RKO (cell line): ENCODE measurements at places on chromosomes 1 and 21.

GRCh38 chr1:87219141-87219540 lies 109.5 kb upstream of the LMO4 start:
- DNase-seq, result no peak

GRCh38 chr1:65650682-65651081 lies 142.0 kb upstream of the PDE4B start:
- no peak for DNase-seq

DNA sequence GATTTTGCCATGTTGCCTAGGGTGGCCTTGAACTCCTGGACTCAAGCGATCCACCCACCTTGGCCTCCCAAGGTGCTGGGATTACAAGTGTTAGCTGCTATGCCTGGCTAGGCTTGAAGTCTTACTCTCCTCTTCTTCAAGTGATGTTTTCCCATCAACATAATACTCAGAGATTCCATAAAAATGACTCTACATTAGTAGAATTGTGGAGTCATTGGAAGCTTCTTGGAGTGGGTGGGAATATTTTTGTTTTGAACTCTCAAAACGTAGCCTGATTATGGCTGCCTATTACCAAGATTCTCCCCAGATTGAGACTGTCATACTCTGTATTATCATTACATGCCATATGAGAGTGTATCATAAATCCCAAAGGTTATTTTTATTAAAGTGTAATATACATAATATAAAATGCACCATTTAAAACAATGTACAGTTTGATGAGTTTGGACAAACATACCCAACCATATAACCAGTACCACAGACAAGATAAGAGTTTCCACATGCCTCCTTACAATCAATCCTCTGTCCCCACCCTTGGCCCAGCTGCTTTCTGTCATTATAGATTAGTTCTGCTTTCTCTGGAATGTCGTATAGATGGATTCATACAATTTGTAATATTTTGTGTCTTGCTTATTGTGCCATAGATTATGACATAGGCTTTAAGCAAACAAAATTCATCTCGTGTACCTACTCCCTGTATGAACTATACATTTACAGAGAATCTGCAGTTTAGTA lies 8.0 kb upstream of the DNM3 start:
- no peak for DNase-seq

GRCh38 chr1:107359472-107360241 lies 218.8 kb downstream of the NTNG1 start:
- no peak for DNase-seq

DNA sequence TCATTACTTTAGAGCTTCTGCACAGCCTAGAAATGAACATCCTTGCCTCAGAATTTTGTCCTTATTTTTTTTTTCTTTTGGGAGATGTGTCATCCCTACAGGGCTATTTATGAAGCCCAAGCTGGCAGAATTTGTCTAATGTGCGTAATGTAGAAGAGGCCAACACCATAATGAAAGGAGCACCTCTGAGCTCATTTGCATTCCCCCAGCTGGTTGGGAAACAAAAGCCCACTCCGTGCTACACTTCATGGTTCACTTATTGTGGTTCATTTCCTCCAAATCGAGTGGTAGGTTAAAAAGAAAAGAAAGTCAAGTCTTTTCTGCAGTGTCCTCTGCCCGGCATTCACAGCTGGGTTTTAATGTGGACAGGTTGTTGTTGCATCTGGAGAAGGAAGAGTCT lies 73.5 kb downstream of the KAZN start:
- no peak for DNase-seq

DNA sequence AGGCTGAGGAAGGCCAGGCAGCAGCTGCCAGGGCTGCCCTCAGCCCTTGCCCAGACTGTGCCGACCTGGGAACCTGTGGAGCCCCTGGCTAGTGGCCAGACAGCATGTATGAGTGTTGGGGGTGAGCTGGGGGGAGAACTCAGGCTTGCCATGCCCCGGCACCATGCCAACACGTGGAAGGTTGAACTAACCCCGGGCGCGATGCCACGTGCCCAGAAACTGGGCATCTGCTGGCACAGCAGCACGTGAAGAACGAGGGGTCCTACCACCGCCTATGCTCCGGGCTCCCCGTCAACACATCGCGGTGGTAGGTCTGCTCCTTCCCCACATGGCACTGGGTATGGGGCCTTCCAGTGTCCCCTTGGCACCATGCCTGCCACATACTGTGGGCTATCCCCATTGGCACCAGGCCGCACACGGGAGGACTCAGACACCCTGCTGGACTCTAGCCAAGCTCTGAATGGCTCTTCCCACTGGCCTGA lies 68.7 kb downstream of the CASZ1 start:
- DNase-seq, result no peak

GRCh38 chr1:92217721-92218120 lies at the start of gene C1orf146:
C1orf146 (plus strand) TSS chr1:92217915; CDS start chr1:92231421, 13,506 bp downstream.
- DNase-seq, result no peak

GRCh38 chr21:33977721-33978369 lies 62.2 kb upstream of the ATP5PO start:
- DNase-seq, result no peak

DNA sequence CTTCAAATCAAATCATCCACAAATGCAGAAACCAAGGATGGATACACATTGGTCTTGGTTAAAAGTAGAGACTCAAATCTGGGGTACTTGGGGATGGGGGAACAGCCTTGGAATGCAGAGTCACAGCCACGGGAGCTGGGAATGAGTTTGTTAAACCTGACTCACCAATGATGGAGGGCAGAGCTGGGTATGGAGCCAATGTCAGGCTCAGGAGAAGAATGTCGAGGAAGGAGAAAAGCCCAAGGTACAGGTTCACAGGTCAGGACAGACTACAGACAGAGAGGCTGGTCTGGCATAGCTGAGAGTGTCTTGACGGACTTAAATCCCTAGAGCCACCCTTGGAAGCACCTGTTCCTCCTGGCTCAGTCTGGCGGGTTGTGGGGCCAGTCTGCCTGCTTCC lies 237.6 kb downstream of the NTNG1 start:
- DNase-seq, result no peak

- no peak for DNase-seq
Measured at GRCh38 chr1:181319907-181320306, 163.4 kb upstream of the CACNA1E start.

GRCh38 chr1:5954964-5955363 lies 37.3 kb downstream of the NPHP4 start:
- DNase-seq, result no peak

DNA sequence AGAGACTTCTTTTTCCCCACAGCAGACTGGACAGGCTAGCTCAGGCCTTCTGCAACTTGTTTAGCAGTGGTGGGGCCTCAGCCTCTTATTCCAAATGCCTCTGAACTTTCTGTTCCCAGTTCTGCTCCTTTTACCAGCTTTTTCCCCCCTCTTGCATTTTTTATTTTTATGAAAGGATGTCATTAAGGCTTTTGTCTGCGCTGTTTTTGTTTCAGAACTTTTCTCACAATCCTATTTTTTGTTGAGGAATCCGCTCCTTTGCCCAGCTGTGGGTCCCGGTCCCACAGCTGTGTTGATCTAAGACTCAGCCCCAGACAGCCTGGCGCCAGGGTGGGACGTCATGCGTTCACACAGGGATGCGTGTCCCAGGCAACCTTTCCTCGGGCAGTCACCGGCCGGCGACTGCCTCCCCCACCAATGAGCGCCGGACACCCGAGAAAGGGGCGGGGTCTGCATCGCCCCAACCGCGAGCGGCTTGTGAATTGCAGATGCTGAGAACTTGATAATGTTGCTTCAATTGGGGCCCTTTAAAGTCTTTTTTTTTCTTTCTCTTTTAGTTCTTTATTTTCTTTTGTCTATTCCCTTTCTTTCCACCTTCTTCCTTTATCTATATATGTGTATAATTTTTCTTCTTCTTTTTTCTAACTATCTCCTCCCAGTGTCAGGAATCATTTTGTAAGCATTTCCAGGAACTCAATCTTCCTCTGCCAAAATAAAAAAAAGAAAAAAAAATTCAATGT lies 3.0 kb upstream of the ID3 start:
- peak; percentile 94 for DNase-seq

DNA sequence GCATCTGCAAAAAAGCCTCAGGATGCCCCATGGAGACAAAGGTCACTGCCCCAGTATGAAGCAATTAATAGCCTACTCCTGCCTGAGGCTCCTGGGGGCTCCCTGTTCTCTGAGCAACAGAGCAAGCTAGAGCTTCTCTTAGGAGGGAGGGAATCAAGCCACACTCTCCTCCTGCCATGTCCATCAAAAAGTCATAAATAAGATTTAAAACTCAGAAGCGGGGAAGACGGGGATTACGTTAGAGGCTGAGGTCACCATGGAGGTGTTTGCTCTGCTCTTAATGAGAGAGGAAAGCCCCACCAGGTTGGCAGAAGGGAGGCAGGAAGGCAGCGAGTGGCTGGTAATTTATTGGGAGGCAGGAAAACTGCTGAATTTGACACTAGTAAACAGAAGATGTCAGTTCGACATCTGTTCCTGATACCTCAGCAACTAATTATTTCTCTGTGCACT lies 98.4 kb upstream of the TNR start:
- DNase-seq, result no peak

GRCh38 chr1:24052220-24052619 lies 59.7 kb downstream of the MYOM3 start:
- no peak for DNase-seq

- no peak for DNase-seq
Measured at GRCh38 chr21:25494804-25495203, 112.5 kb downstream of the MRPL39 start.

GRCh38 chr1:14929547-14930246 lies 223.8 kb upstream of the TMEM51 start:
- DNase-seq, result no peak

GRCh38 chr1:54972436-54972835 lies 8.0 kb upstream of the TMEM61 start:
- DNase-seq, result no peak
